ENCODE measurements at places on chromosomes 13 and 19. TPM values are rescaled to one million over a fixed set of nuclear protein-coding genes. Genes with fewer than 3 reads are reported as not detected.
A peak's percentile ranks its signal among the peaks of the same experiment; 100 is the strongest.

DNA sequence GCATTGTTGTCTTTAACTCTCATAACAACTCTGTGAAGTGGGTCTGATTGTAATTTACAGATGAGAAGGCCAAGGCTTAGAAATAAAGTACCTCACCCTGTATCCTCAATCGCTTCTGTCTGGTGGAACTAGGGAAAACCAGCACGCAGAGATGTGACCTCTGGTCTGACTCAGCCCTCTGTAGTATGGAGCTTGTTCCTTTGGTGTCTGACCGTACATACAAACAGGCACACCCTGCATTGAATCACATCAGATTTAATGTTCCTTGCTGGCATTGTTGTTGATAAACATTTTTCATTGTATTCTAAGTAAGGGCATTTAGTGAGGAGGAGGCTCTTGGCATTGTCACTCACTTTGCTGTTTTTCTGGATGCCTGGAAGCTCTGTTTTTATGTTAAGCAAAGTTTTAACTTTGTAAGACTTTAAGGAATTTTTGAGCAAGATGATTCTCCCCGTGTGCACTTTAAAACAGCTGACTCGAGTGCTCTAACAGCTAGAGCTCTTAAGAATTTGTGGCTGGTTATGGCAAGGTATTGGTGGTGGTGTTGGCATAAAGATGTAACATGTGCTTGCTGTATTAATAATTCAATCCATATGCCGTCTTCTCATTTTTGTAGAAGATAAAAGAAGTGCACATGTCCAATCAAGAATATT is 89.0 kb upstream of the SPATA13 start:
- peak; percentile 60 for DNase-seq

DNA sequence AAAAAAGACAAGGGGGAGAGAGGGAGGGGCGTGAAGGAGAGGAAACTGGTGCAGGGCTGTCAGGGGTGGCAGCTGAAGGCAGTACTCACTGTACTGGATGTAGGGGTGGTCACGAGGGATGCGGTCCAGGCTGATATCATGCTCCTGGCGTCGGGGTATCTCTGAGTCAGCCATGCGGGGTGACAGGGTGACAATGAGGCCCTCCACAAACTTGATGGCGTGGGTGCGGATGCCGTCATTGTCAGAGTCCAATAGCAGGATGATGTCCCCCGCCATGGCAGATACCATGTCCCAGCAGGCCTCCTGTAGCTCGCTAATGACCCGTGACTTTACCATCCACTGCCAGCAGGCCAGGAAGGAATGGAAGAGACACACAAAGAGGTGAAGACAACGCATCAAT is 15.3 kb downstream of the SYMPK start:
- no peak for DNase-seq

- peak; percentile 53 for DNase-seq
Measured at GRCh38 chr13:98014766-98015165, 61.3 kb downstream of the IPO5 start.

DNA sequence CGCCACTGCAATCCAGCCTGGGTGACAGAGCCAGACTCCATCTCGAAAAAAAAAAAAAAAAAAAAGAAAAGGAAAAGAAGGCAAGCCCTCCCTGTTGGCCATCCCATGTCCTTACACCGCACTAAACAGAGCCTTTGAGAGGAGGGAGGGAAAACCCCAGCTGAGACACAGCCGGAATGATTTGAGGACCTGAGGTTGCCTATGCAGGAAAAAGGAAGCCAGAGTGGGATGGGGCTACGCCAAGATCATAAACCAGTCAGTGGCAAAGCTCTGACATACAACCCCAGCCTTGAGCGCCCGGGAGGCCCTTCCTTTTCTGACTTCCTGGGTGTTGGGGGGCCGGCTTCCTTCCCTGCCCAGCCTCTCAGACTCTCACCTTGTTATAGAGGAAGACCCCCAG is 12.5 kb upstream of the CHERP start:
- DNase-seq, result no peak

- no peak for DNase-seq
Measured at GRCh38 chr19:39969681-39970424, 1.1 kb upstream of the PSMC4 start.

GRCh38 chr13:78787190-78787589 is 128.2 kb upstream of the OBI1 start:
- DNase-seq, result no peak

DNA sequence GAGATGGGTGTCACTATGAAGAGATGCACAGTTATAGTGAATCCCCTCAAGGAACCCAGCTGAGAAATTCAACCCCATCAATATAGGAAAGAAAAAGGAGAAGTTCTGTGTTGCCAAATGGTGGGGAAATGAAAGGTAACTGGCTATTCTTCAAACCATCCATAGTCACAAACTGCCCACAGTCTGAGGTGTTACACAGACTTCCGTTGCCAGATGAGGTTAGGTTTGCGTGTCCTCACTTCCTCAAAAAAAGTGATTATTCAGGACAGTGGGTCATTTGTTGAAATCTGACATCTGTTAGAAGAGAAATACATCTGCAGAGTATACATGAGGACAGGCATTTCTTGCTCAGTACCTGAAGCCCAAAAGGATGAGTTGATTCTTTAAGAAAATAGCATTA is 9.0 kb downstream of the SIGLEC5 start:
- no peak for DNase-seq

The SLC25A42 gene
- total RNA-seq, result 4.5 TPM
